Omental fat pad (tissue), 4 donors: ENCODE measurements at places on chromosomes 2 and 18.

GRCh38 chr2:98727369-98728087 is 3.4 kb downstream of the MGAT4A start:
- DNase-seq, result no peak

DNA sequence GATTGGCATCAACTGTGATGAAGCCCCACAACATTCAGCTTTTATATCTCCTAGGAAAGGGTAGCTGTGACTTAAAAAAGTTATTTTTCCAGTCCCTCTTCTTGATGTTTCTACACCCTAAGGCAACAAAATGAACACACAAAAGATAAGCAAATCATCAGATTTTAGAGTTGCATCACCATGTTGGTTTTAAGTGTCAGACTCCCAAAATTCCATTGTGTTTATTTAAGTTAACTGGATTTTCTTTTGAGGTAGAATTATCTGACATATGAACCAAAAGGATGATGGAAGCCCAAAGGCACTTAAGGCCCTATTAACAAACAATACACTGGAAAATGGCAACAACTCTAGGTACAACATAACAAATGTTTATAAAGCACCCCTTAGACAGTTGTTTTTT is 261.7 kb upstream of the SLC39A10 start:
- no peak for DNase-seq

DNA sequence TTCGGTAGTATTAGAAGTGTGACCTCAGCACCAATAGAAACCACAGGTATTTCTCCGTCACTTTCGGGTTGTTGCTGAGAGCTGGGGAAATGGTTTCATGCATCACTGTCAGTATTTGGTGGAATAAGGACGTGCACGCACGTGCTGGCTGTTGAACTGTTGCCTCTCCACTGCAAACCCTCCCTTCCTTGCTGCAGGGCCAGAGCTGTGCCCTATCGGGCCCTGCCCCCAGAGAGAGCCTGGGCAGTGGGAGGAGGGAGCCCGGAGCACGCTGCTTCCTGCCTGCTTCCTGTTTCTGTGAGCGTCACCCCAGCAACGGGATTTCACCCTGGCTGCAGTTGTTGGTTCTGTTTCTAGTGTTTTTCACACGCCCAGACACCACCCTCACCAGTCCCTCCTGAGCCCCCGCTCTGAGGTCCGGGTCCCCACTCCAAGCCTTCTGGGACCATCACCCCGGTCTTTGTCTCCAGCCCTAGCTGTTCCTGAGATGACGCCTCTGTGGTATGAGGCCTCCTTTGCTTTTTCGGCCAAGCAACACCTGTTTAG is 47.4 kb downstream of the LRRFIP1 start:
- DNase-seq, result no peak

DNA sequence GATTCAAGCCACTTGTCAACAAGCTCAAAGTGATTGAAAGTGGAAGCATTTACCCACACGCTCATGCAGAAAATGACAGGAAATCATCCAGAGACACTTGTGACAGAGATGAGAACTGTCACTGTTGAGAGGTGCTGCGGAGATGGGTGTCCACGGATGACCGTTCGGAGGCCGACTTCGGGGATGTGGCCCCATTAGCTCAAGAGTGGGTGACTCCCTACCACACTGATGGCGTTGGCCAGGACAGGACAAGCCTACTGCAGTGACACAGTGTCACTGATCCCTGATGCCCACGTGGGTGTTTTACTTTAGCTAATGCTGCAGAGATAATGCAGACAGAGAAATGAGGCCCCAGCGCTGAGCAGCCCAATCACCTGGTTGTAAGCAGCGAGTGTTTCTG is 81.5 kb upstream of the YWHAQ start:
- DNase-seq, result no peak
